ENCODE measurements at places on chromosomes 3 and 15.

- DNase-seq, result no peak
Observed at GRCh38 chr15:79171320-79172031, 80.9 kb upstream of the RASGRF1 start.

- no peak for DNase-seq
Observed at GRCh38 chr15:49709646-49710214, 88.9 kb downstream of the DTWD1 start.

DNA sequence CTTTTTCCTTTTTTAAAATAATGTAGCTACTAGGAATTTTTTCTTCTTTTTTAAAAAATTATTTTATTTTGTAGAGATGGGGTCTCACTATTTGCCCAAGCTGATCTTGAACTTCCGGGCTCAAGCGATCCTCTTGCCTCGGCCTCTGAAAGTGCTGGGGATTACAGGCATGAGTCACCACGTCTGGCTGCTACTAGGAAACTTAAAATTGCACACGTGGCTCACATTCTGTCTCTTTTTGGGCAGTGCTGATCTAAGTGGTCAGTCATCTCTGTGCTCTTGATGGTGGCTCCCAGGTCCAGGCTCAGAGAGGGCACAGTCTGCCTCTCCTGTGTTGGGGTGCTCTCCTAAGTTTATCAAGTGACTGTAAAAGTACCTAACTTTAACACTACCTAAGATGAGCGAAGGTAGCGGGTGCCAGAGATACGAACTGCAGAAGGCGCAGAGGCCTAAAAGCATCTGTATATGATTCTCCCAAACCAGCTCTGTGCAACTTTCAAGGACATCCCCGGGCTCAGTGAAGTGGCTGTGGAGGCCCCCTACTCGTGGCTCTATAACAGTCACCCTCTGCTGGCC is 52.9 kb upstream of the SEC13 start:
- DNase-seq, result peak; percentile 62

DNA sequence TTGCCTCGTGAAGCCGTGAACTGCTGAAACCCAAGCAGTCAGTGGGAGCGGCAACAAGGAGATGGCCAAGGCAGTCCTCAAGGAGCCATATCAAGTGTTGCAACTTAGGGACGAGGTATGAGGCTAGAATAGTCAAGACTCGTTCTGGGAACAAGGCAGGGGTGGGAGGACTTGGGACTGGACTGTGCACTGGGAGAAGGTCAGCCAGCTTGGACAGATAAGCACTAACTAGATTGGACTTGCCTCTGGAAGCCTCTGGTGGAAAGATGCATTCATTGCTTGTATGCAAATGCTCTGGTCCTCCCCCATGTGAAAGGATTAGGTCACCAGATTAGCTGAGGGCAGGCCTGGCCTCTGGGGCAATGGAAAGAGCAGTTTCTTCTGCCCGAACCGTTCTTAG is 123.3 kb upstream of the CTNNB1 start:
- DNase-seq, result no peak

- DNase-seq, result peak; percentile 43
Observed at GRCh38 chr15:63348392-63348791, 33.3 kb downstream of the CA12 start.

DNA sequence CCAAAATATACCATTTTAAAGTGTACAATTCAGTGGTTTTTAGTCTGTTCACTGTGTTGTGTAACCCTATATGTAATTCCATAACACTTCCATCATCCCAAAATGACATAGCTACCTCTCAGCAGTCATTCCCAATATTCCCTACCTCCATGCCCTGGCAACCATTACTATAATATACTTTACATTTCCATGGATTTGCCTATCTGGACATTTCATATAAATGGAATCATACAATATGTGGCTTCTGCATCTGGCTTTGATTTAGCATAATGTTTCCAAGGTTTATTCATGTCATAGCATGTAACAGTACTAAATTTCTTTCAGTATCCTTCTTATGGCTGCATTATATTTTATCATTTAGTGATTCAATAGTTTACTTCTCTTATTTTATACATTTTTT is 25.3 kb downstream of the FAM98B start:
- peak; percentile 83 for DNase-seq

GRCh38 chr3:63473641-63474166 is 178.8 kb upstream of the SNTN start:
- DNase-seq, result no peak

Data from fibroblast of skin of abdomen (primary cell).